Fibroblast of skin of scalp (primary cell): ENCODE measurements at places on chromosomes 1 and 21.

GRCh38 chr1:93338387-93339146, 7.1 kb upstream of the DR1 start:
- DNase-seq, result peak; percentile 97

DNA sequence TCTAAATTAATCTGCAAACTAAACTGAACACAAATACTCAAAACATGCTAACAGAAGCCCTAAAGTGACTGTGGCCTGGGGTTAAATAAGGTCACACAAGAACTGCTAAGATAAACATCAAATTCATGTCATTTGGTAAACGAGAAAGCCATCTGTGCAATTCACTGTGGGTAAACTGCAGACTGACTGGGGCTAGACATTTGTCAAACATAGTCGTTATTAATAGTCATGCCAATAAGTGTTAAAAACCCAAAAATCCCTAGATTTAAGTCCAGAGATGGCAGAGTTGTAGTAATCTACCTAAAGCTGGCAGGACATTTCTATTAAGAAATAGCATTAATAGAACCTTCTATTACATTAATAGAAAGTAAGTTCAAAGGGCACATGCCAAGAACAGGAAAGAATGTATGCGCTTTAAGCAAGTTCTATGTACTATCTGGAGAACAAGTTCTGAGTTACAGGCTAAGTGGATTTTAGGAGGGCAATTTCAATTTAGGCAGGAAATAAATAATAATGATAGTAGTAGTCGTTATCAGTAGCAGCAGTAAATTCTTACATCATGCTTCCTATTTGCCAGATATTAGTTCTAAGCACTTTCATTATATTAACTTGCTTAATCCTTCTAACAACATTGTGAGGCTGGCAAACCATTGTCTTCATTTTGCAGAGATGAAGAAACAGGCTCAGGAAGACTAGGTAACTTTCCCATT, 8.6 kb downstream of the EDEM3 start:
- DNase-seq, result no peak

DNA sequence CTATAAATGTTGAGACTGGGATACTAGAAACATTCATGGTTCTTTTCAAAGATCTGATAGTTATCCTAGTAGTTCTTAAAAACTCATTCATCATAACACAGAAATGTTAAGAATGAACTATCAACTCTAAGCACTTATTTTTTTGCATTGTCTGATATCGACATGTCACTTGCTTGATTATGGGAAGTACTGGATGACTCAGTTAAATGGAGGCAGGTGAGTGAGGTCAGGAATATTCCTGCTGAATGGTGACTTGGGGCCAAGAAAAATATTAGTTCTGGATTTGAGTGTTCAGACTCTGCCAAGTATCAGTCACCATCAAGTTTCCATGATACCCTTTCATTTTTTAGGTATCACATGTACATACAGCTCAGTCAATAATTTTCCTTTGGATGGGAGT, 63.6 kb downstream of the NEK7 start:
- peak; percentile 76 for DNase-seq

GRCh38 chr1:157376681-157377080, 175.6 kb downstream of the FCRL5 start:
- no peak for DNase-seq

GRCh38 chr1:231929311-231929710, 302.7 kb downstream of the DISC1 start:
- peak; percentile 85 for DNase-seq

DNA sequence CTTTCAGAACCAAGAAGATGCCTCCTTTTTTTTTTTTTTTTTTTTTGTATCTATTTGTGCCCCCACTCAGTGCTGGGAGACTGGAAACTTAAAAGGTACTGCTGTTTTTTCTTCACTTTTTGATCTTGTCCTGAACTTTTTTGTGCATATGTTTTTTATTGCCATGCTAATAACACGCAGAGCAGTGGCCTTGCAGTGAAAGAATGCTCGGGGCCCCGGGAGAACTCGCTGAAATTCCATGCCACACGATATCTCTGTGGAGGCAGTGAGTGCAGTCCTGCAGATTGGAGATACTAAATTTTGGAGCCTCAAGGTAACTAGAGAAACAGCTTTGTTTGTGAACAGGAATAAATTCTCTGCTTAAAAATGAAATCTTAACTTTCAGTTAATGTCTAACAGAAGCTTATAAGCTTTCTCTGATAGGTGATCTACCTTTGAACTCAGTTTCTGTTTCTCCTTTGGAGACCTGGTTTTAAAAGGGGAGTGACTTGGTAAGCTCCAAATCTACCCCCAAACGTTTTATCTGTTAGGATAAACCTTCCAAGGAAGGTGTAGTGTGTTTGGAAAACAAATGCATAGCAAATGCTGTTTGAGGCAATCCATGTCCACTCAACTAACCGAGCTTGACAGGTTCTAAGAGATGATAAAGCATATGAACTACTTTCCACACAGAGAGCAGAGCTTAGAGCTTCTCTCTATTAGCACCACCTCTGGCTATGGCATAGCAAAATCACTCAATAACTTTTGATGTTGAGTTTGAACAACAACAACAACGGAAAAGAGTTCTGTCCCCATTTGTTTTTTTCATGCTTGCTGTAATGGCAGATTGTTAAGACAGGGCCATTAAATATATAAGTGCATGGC, 113.7 kb upstream of the PLXNA2 start:
- DNase-seq, result no peak

GRCh38 chr1:222028676-222029075, 286.8 kb upstream of the DUSP10 start:
- no peak for DNase-seq
